Panc1 (cell line): ENCODE measurements at places on chromosomes 11 and 22.

DNA sequence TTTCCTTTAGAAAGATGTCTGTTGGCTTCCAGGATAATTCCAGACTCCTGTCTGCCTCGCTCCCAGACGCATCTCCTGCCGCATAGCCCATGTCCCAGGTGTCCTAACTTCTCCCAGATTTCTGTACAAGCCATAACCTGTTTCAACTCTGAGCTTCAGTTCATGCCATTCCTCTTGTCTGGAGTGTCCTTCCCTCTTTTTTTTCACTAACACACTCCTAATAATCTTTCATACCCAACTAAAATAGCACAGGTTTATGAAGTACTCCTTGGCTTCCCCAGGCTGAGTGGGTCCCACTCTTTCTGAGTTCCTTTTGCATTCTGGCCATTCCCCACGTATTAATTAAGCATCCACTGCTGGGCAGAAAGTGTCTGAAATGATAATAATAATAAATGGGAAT is 123.0 kb downstream of the LDLRAD3 start:
- no peak for DNase-seq

- DNase-seq: no peak
Measured at GRCh38 chr11:36349351-36350136, 53.5 kb downstream of the PRR5L start.

DNA sequence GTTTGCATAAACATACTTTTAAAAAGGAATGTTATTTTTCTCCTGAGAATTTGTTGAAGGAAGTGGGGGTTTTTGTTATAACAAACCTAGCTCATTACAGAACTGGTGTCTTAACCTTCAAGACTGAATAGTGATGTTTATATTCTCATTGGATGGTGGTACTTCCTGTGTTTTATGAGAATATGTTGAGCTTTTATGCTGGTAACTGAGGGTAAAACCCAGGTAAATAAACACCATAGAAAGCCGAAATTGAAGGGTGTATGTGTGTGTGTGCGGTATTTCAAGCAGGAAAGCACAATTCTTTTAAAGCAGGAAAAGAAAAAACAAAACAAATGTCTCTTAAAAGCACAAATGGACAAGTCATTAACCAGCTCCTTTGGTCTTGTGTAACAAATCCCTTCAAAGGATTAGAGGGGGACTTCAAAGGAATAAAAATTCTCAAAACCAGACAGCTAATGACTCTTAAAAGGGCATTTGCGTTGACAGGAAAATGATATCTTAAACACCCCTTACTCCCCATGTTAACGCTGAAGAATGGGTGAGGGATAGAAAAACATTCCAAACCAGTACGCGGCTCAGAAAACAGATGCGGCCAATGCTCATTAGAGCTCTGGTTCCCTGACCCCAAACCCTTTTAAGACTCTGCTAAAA is 23.8 kb downstream of the LMO2 start:
- no peak for DNase-seq

DNA sequence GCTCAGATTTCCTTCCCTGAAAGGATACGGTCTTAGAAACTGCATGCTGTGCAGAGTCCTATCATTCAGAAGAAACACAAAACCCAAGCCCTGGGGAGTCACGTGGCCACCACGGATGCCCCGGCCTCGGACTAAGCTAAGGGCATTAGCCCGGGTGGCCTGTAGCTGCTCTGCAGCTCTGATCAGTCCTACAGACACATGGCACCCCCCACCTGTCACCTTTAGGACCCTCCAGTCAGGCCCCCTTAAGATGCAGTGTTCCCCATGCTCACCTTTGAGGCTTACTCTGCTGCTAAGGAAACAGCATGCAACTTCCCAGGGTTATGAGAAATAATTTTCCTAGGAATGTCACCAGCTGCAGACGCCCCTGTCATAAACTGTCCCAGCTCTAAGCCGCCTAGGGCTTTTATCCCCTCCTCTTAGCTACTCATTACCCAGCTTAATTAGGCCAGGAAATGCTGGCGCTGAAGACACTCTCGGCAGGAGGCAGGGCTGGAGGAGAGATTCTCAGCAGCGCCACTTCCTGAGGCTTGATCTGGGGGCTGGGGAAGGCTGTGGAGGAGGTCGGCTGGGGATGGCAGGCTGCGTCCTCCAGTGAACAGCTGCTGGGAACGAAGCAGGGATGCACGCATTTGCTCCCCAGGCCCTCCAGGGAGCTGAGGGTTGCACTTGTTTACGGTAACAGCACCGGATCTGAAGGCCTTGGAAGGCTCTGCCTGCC is 47.2 kb upstream of the ADA2 start:
- DNase-seq: no peak

DNA sequence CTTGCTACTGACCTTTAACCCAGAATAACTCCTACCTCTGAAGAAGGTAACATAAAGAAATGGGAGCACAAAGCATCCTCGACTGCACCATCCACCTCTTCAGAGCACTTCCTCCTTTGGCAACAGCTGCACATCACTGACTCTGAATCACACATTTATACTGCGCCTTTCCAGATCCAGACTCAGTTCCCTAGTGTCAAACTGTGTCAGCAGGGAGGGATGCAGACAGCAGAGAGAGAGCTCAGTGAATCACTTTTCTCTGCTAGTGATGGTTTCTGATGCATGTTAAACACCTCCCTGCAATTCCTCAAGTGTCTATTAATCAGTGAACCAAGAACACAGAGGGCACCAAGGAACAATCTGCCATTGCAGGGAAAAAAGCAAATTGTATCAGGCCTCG is 118.9 kb downstream of the PLEKHA7 start:
- DNase-seq: no peak

DNA sequence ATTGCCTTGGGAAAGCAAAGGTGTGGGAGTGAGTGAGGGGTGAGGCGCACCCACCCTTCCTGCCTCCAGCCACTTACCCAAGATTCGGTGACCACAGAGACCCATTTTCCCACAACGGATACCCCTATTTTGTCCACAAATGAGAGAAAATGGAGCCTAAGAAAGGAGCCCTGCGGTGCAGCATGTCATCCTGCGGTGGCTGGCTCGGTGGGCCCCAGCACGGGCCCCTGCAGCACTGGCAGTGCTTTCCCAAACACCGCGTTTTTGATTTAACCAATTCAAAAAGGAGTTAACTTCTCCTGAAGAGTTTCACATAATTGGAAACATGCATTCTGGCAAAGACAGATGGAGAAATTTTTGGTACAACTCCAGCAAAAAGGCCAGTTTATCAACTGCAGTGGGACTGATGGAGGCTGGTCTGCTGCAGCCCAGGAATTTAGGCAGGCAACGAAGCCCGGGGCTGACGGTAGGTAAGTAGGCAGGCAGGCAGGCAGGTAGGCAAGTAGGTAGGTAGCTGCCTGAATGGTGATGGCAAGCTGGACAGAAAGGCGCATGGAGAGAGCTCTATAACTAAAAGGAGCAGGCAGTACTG is 84.2 kb downstream of the FDX1 start:
- no peak for DNase-seq

DNA sequence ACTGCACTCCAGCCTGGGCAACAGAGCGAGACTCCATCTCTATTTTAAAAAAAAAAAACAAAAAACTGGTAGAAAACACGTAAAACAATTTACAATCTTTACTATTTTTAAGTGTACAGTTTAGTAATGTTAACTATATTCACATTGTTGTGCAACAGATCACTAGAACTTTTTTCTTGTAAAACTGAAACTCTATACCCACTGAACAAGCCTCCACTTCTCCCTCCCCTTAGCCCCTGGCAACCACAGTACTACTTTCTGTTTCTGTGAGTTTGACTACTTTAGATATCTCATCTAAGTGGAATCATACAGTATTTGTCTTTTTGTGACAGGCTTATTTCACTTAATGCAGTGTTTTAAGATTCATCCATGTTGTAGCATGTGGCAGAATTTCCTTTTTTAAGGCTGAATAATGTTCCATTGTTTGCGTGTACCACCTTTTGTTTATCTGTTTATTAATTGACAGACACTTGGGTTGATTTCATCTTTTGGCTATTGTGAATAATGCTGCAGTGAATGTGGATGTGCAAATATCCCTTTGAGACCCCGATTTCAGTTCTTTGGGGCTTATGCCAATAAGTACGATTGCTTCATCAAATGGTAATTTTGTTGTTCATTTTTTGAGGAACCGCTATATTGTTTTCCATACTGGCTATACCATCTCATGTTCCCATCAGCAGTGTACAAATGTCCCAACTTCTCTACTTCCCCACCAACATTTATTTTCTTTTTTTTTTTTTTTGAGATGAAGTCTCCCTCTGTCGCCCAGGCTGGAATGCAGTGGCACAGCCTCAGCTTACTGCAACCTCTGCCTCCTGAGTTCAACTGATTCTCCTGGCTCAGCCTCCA is 11.0 kb downstream of the DDB2 start:
- DNase-seq: no peak

DNA sequence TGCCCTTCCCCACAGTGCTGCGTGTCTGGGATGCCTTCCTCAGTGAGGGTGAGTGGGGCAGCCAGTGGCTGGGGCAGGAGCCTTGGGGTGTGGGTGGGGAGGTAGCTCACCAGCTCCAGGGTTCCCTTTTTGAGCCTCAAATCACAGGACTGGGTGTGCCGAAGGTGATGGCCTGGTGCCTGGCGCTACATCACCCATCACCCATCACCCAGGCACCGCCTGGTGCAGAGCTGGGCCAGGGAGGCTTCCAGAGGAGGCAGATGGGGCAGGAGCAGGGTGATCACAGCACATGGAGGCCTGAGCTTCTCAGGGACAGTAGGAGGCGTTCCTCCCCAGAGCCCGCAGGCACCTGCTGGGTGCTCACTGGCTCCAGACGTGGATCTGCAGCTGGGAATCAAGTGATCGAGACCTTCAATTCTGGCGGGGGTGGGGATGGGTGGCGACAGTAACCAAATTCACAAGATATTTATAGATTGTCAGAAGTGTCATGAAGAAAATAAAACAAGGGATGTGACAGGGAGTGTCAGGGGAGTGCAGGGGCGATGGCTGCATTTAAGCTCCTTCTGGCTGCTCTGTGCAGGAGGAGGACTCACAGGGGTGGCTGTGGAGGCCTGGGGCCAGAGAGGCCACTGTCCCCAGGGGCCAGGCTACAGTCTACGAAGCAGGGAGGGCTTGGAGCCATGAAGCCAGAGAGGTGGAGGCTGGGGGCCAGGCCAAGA is 3.2 kb downstream of the TBC1D10C start:
- no peak for DNase-seq

- no peak for DNase-seq
Measured at GRCh38 chr11:10669258-10670033, 24.1 kb downstream of the IRAG1 start.

DNA sequence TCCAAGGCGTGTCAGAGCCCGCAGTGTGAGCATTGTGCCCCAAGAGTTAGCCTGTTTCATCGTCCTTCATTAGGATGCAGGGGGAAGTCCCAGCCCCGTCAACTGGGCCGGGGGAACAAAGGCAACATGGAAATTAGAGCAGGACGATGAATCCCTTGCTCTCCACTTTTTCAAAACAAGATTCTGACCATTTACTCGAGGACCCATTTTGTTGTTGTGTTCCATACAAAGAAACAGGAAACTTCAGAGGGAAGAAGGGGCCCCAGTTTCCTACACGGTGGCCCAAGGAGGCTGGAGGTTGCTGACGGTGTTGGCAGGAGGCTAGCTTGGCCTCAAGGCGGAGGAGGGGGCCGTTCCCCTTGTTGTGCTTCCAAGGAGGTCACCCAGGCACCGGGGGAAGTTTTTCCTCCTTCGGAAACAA is 44.0 kb upstream of the SLC1A2 start:
- no peak for DNase-seq

DNA sequence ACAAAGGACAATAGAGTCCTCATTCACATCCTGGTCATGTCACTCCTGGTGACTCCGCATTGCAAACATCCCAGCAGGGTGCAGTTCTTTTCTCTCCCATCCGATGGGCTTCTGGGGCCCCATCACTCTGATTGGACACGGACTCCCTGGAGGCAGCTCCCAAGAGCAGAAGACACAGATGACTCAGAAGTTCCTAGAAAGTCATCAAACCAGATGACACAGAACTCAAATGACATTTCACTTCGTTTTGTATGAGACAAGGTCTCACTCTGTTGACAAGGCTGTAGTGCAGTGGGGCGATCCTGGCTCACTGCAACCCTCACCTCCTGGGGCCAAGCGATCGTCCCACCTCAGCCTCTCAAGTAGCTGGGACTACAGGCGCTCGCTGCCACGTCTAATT is 33.2 kb downstream of the ZNF195 start:
- no peak for DNase-seq

- DNase-seq: no peak
Measured at GRCh38 chr22:49785046-49785521, 42.6 kb downstream of the BRD1 start.
